ENCODE measurements at places on chromosomes 16 and 17. TPM values are rescaled to one million over a fixed set of nuclear protein-coding genes. Genes with fewer than 3 reads are reported as not detected.

Gene CCL5
- 1.00 TPM for polyA plus RNA-seq

Gene KRT39
- polyA plus RNA-seq = not detected

Gene ZP2
- 0.13 TPM for polyA plus RNA-seq

Gene AOC3
- polyA plus RNA-seq = 7.2 TPM

Gene TBC1D3G
- not detected for polyA plus RNA-seq

Gene RAB26
- polyA plus RNA-seq = 2.4 TPM

Gene PRSS8
- 87.4 TPM for polyA plus RNA-seq

Gene ZNF785
- 20.4 TPM for polyA plus RNA-seq

Gene CBFA2T3
- 2.4 TPM for polyA plus RNA-seq

Gene SSTR5
- polyA plus RNA-seq = 0.34 TPM

Gene GNGT2
- 2.8 TPM for polyA plus RNA-seq

Gene CPHXL2
- polyA plus RNA-seq = not detected

Gene TMEM92
- polyA plus RNA-seq = 1.7 TPM

Gene OR1D5
- not detected for polyA plus RNA-seq

Gene RCVRN
- polyA plus RNA-seq = 0.17 TPM

Gene NEUROD2
- polyA plus RNA-seq = 0.04 TPM

Gene SNX20
- polyA plus RNA-seq = 0.59 TPM

Gene CDH3
- polyA plus RNA-seq = 59.5 TPM

- no peak for DNase-seq
These were observed 55.5 kb downstream of the SYT17 start for GRCh38 chr16:19223235-19224170.

DNA sequence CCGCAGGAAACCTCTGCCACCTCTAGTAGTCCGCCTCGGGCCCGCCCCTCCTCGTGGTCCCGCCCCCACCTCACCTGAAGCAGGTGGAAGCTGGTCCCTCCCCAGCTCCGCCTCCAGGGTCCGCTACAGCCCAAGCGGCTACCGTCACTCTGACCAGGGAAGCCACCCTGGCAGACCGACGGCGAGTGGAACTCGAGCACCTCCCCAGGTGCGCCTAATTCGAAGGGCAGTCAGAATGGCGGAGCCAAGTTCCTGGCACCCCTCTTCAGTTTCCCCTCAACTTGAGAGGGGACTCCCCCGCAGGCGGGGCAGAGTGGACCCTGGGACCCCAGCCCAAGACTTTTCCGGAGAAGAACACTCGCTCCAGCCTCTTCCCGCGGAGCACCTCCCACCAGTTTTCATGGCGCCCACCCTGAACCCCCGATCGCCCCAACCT is 507 bp downstream of the FHOD1 start:
- no peak for DNase-seq

- no peak for DNase-seq
These were observed 56.7 kb downstream of the GRB7 start for GRCh38 chr17:39794249-39794970.

GRCh38 chr16:1980030-1980769 is 1.1 kb downstream of the NOXO1 start:
- DNase-seq = no peak

GRCh38 chr17:42535155-42536047 is 640 bp upstream of the NAGLU start:
- no peak for DNase-seq

GRCh38 chr16:89150090-89150835 is 21.3 kb upstream of the CDH15 start:
- no peak for DNase-seq

DNA sequence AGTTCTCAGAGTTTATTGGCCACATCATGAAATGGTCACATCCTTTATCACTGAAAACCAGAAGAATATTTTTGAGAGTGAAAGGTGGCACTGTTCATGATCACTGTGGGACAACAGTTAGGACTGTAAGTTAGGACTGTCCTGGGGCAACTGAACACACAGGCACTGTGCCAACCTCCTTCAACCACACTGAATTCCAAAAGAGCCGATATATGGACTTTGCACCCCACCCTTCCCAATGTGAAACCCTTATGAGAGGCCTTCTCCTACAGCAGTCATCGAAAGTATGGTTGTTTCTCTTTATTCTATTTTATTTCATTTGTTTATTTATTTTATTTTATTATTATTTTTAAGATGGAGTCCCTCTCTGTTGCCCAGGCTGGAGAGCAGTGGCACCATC is 353.5 kb downstream of the TOX3 start:
- DNase-seq = no peak

GRCh38 chr16:67967183-67967957 is 1.1 kb downstream of the SLC12A4 start:
- no peak for DNase-seq

DNA sequence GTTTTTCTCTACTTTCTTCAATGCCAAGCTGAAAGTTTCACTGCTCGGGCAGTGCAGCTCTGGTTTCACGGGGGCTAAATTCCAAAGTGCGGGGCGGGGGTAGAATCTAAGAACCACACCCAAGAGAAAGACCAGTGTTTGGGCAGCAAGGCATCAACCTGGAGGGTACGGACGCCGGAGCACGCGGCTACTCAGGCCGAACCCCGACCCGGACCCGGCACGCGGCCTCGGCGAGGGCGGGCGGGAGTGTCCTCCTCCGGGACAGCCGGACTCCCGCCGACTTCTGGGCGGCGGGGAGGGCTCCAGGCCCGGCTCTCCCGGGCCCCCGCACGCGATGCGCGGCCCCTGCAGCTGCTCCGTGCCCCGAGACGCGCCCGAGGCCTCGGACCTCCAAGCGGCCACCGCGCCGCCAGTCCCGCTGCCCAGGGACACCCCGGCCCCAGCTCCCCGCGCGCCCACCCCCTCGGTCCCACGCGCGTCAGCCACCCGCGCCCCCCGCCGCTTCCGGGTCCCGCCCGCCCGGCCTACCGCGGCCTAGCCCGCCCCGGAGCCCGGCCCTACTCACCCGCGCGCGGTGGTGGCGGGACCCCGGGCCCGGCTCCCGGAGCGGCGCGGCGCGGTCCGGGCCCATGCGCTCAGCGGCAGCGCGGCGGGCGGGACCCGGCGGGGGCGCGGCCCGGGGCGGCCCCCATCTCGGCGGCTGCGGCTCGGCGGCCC is 561 bp downstream of the AXIN1 start:
- no peak for DNase-seq

- DNase-seq = no peak
These were observed 773 bp downstream of the CENPX start for GRCh38 chr17:82021900-82022309.

GRCh38 chr17:6578491-6578890 is 22.1 kb upstream of the PITPNM3 start:
- DNase-seq = no peak

GRCh38 chr17:29157310-29157709 is 22.9 kb downstream of the MYO18A start:
- DNase-seq = no peak

DNA sequence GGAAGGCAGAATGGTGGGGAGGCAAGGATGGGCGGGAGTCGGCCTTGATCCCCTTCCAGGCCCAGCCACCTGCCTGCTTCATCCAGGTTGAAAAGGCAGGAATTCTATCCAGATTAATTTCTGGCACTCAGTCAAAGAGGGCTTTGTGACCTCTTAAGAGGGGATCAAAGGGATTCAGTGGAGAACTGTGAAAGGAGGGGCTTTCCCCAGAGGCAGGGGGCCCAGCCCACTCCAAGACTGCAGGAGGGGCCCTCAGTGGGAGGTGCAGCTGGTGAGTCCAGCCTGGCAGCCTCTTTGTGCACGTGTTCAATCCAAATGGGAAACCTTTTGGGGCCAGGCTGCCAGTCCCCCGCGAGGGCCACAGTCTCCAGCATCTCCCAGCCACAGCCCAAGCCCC is 148.5 kb upstream of the PLCG2 start:
- no peak for DNase-seq

GRCh38 chr17:74116087-74116717 is 87.3 kb upstream of the RPL38 start:
- DNase-seq = no peak

- DNase-seq = no peak
These were observed 47.5 kb upstream of the CCL2 start for GRCh38 chr17:34207572-34207971.

DNA sequence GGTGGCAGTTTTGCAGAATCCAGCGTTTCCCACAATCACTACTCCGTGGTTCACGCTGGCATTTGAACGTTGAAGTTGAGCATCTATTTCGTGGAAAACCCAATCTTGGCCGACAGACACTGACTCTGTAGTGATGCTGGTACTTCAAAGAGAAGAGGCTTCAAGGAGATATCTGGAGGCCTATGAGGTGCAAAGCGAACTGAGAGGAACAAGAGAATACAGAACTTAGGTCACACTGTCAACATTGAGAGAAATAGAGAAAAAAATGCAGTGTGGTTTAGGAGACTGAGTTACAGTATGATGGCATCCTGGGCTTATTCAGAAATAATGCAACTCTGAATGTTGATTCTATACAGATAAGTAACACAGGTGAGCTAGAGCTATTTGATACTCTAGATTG is 16.0 kb downstream of the CCL16 start:
- no peak for DNase-seq

DNA sequence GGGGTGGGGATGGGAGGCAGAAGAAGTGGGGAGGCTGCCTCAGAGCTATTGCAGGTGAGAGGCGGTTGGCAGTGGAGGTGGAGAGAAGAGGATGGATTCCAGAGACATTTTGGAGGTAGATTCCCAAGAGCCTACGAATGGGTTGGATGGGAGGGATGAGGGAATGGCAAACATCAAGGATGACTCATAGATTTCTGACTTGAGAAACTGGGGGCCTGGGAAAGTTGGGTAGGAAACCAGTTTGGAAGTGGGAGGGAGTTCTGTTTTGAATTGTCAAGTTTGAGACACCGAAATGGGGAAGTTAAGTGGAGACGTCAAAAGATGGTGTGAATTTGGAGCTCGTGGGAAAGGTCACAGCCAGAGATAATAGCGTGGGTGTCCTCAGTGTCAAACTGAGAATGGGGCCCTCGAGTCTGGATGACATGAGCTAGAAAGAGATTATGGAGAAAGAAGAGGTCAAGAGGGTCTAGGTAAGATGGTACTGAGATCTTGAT is 6.2 kb upstream of the CYLD start:
- no peak for DNase-seq

GRCh38 chr16:2769675-2770056 is 7.4 kb downstream of the ELOB start:
- DNase-seq = no peak

DNA sequence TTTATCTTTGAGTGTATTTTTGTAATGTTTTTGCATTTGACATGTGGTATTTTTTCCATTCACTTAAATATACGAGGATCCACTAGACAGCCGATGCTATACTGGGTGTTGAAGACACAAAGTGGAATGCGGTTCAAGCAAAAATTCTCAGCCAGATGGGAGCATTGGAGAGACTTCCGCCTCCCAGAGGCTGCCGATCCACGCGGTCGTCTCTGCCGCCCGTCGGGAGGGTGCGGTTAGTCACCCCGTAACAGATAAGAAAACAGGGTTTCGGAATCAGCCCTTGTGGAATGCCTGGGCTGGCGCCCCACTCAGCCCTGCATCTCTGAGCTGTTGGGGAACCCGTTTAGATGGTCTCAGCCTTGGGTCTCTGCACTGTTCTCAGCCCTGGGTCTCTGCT is 7.3 kb downstream of the GSE1 start:
- DNase-seq = no peak

- DNase-seq = no peak
These were observed 16.4 kb upstream of the CLEC18A start for GRCh38 chr16:69934751-69935150.

DNA sequence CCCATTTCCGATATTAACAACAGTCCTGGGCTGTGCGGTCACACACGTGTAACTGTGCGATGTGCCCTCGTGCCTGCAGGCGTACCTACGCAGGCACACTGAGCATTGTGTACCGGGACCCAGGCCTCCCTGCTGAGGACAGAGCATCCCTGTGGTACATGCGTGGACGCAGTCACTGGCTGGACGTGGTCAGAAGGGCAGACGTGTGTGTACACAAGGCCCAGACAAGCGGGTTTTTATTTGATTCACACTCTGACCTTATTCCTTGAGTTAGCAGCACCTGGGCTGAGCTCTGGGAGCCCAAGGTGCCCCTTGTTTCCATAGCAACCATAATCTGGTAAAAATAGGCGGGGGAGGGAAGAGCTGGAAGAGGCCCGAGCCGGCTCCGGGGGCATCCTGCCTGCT is 19.5 kb downstream of the RAP1GAP2 start:
- DNase-seq = no peak

- no peak for DNase-seq
These were observed 2.4 kb upstream of the TCAP start for GRCh38 chr17:39662551-39663339.

- DNase-seq = no peak
These were observed 3.9 kb downstream of the ABCC3 start for GRCh38 chr17:50638606-50638965.

GRCh38 chr17:2835780-2836179 is 39.5 kb downstream of the RAP1GAP2 start:
- no peak for DNase-seq

DNA sequence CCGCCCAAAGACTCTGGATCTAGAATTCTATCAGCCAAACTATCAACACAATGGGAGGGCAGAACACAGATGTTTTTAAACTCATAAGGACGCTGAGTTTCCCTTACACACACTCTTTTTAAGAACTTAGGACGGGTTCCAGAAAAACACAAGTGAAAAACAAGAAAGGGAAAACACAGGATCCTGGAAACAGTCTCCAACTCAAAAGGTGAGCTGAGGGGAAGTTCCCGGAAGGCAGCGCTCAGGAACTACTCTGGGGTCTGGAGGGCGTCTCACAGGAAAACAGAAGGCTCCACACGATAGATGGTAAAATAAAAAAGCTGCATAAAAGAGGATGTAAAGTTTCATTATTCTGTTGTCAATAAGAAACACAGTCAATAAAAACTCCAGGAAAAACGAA is 80.2 kb upstream of the DOC2B start:
- no peak for DNase-seq

GRCh38 chr17:37671824-37672547 is 28.7 kb upstream of the DDX52 start:
- DNase-seq = no peak

- DNase-seq = no peak
These were observed 91.1 kb downstream of the TNFRSF13B start for GRCh38 chr17:16880843-16881230.

GRCh38 chr17:48237456-48237855 is 129.9 kb downstream of the SNX11 start:
- no peak for DNase-seq
